Kidney capillary endothelial cell (primary cell): ENCODE measurements at places on chromosomes 11 and 22.

- no peak for DNase-seq
Measured at GRCh38 chr11:29131055-29131454, 885.8 kb downstream of the KCNA4 start.

DNA sequence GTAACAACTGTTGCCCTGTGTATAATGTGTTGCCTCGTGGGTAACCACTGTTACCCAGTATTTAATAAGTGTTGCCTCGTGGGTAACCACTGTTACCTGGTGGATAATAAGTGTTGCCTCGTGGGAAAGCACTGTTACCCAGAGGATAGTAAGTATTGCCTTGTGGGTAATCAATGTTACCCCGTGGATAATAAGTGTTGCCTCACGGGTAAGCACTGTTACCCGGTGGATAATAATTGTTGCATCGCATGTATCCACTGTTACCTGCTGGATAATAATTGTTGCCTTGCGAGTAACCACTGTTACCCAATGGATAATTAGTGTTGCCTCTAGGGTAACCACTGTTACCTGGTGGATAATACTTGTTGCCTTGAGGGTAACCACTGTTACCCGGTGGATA lies 17.1 kb upstream of the NXPE4 start:
- DNase-seq = no peak

DNA sequence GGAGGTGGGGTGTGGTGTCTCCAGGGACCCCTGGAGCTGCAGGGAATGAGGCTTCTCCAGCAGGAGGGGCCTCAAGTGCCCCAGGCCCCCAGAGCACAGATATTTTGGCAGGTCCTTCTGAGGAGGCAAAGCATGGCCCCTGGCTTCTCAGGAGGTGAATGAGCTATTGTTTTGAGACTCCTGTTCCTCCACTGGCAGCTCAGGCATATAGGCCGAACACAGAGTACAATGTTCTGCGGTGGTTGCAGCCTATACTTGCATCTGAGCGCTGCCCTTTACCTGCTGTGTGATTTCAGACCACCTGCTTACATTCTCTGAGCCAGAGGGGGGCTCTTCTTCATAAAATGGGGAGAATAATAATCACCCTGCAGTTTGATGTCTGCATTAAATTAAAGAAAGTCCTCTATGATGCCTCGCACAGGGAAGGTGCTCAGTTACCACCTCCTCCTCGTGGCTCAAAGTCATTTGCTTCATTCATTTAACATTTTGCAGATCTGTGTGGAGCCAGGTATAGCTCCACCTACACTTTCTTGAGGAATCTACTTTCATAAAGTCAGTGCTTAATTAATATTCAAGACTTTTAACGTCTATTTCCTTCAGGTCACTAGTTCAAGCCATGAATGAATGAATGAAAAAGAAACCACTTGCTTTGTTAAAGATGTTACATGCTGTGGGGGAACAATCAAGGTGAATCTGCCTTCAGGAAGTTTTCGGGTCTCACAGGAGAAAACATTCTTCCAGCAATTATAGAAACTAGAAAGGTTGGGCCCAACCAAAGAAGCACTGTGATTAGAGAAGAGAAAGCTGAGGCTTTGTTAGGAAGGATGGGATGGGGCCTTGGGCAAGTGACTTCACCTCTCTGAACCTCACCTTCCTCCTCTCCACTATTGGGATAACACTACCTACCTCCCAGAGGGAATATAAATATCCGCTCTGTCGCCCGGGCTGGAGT lies 68.4 kb downstream of the ADAMTS15 start:
- no peak for DNase-seq

DNA sequence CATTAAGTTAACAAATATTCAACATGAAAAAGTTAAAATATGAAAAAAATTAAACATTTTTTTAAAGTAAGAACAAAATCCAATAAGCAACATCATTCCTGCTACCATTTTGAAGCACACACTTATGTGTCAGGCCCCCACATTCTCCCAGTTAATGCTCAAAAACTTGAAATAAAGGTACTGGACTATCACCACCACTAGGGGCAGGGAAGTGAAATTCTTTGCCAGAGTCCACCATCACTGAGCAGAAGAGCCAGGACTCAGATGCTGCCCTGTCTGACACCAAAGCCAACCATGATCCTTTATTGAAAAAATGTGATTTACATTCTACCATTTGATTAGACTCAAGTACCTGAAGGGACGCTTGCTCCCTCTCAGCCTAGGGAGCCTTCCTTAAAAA lies 39.1 kb downstream of the PITPNB start:
- DNase-seq = peak; percentile 31

- no peak for DNase-seq
Measured at GRCh38 chr11:101061606-101062005, 68.0 kb downstream of the PGR start.

DNA sequence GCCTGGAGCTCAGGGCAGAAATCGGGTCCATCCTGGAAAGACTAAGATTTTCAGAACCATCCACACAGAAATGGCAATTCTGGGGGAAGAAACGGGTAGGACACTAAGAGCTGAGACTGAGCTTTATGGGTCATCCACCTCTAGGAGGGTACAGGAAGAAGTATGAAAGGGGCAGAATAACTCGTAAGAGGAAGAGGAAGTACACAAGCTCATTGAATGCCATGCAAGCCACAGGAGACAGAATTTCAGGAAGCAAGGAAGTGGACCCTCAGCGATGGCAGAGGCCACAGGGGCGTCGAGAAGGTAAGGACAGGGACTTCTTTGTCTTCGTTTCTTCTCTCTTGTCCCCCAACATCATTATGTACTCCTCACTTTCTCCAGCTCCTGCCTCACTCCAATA lies 169.6 kb downstream of the MAML2 start:
- DNase-seq = no peak

- no peak for DNase-seq
Measured at GRCh38 chr11:122293296-122294023, 177.4 kb upstream of the BLID start.

DNA sequence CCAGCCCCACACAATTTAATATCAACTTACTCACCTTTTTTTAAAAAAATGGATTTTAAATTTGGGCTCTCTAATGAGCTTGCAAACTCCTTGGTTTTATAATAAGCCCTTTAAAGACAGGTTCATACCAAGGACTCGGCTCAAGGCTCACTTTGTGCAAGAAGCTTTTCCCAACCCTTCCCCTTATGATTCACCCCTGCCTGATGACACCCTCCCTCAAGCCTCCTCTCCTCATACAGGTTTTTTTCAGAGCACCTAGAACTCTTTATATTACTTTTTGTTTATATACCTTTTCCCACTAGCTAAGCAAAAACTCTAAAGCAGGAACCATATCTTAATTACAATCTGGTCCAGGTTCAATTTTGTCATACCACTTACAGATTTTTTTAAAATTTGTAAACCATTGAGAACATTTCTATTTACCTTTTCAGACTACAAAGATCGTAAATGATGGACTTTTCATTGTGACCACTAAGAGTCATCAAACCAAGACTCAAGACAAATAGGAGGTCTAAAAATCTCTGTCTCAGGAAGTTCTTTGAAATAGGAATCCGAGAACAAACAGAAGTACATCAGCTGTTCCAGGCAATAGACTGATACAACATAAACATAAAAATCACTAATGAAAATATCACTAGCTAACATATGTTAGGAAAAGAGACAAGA lies 13.1 kb upstream of the EXPH5 start:
- no peak for DNase-seq
